ENCODE measurements at places on chromosomes 7 and 10. TPM values are rescaled to one million over a fixed set of nuclear protein-coding genes. Genes with fewer than 3 reads are reported as not detected.

DNA sequence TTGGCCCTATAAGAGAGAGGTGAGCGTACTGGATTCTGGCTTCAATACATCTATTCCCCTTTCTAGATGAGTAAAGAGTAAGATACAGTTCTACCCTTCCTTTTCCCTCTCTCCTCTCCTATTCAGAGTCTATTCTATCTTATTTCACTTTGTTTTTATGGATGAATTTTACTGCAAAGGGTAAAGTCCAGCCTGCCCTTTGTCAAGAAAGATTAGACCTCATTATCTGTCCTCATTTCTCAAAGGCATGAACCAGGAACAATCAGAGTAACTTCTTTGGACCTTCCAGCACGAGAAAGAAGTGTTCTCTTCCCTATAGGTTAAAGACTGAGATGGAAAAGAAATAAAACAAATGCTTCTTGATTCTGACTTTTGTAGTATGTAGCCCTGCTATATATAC, 239.0 kb downstream of the PRKG1 start:
- DNase-seq, result no peak

GRCh38 chr7:125279961-125280360, 350.3 kb upstream of the POT1 start:
- DNase-seq, result no peak

- DNase-seq, result no peak
Observed at GRCh38 chr10:9253121-9253520, 1198.6 kb downstream of the GATA3 start.

GRCh38 chr7:66696774-66697191, 43.8 kb upstream of the RABGEF1 start:
- DNase-seq, result no peak

- DNase-seq, result no peak
Observed at GRCh38 chr10:34046506-34047034, 712.1 kb upstream of the NRP1 start.

GRCh38 chr10:132018446-132018845, 36.7 kb upstream of the BNIP3 start:
- no peak for DNase-seq

DNA sequence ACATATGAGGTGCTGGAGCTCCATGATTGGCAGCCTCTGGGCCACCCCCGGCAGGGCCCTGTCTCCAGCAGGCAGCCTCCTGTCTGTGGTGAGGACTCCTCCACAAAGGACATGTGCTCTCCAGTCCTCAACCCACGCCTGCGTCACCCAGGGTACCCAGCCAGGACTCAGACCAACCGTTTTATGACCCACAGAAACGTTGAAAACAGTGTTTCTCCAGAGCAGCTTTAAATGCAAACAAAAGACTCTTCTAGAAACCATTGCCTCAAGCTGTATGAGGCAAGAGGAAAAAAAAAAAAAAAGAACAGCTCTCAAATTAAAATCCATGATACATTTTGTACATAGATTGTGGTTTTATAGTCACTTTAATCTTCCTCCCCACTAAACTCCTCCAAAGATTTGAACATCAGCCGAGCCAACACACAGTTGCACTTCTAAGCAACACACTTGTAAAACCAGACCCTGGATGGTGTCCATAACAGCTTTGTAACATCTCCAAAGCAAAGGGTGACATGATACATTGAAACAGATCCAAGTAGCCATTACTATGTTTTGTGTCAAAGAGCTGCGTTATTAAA, 175.0 kb upstream of the LYZL2 start:
- DNase-seq, result no peak

DNA sequence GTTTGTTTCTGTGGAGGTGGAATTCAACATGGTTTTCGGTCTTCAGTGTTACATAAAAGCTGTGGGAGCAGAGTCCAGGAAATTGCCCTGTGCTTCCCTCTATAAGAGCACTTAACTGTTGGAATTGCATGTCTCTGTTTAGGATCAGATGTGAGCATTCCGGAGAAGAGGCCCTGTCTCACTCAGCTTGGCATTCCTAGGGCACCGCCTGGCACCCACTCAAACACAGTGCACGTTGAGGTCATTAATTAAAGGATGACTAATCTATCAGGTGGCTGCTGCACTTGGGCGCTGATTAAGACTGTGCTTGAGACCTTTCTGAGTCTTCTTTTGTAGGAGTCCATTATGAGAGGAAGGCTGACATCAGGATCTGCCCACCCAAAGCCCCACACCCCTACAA, 82.8 kb upstream of the VIPR2 start:
- DNase-seq, result no peak

DNA sequence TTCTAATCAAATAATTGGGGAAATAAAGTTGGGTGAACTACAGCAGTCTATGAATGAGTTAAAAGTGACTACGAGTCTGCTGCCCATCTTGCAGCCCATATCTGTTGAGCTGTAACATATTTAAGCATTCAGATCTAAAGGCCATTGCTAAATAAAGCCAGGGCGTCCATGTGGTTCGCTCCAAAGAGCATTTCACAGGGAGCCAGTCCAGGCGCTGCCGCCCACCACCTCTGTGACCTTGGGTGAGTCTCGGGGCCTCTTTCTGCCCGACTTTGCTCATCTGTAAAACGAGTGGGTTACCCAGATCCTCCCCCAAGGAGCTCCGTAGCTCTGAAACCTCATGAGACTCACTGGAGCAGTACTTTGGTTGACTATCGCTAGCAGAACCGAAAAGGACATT, 223.1 kb downstream of the CUX1 start:
- no peak for DNase-seq

COPG2 gene
- 31.0 TPM for total RNA-seq

CACNB2 gene
- total RNA-seq, result 0.71 TPM

AOAH gene
- total RNA-seq, result 1.1 TPM

Measured in HCT116 (cell line).